ENCODE measurements at places on chromosomes 13 and 19.

GRCh38 chr19:53977991-53978731 is 13.3 kb upstream of the CACNG6 start:
- peak; percentile 12 for DNase-seq

DNA sequence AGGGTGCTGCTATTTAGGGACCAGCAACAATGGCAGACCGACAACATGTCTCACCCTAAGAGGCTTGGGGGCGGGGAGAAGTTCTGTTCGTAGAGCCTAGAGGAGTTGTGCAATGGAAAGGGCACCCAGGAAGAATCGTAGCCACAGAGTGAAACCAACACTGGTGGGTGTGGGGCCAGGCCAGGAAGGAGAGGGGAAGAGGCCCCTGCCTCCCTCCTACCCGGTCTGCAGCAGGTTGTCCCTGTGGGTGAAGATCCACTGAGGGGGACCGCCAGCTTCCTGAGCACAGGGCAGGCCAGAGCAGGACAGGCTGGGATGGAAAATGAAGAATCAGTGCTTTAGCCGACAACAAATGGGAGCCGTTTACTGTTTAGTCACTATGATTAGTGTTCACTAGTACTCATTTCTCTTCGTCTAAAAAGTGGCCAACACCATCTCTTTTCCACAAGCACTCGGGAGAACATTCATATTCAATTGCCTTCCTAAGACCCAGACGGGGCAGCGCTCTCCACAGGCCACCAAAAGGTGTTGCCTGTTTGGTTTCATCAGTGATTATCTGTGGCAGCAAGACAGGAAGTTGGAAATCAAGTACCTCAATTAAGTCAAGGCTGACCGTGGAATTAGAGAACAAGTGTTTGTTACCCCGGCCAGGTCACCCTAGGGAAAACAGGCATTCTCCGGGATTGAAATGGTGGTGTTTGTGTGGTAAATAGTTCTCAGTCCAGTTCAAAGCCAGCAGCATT is 1.1 kb upstream of the ATP11A start:
- peak; percentile 39 for DNase-seq

GRCh38 chr19:6239401-6239844 is 40.4 kb downstream of the MLLT1 start:
- no peak for DNase-seq

DNA sequence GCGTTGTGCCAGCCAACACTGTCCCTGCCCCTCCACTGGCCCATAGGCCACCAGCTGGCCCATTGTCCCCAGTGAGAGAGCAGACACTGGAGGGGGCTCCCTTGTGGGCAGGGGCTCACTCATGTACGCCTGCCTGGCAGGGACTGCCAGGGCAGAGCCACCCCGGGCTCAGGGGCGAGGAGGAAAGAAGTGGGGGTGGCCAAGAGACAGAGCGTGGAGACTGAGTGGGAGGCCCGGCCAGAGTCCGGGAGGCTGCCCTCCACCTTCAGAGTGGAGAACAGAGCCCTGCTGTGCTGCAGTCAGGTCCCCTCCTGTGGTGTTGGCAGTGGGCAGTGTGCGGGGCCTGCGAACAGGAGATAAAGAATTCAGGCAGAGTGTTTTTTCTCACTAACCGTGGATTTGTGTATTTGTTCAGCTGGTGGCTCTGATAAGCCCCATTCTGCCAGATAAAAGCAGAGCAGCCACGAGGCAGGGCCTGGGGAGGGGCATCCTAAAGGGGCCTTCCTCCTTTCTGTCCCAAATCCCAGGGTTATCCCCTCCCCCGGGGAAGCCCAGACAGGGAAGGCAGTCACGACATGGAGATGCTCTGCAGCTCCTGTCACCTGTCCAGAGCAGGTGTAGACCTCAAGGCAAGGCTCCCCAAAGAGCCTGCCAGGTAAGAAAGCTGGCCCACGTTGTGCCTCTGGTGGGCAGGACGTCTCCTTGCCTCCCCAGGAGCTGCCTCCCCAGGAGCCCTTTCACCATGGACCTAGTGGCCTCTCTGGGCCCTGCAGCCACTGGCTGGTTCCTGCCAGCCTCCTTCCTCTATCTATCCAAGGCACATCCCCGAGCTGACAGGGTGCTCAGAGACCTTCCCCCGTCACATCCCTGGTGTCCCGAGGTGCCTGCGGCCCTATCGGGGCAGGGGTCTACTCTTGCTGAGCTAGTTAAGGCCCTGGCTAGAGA is 33.0 kb downstream of the LYL1 start:
- no peak for DNase-seq

DNA sequence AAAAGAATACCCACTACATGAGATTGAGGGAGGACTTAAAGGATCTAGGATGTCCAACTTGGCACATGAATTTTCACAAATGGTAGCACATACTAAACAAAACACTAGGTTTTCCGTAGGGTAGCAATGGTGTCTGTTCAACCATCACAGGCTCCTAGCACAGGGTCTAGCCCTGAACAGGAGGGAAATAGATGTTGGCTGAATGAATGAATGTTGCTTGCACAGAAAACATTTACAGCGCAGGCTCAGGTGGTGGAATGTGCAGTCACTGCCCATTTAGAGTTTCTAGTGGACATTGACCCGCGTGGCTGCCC is 1.9 kb upstream of the MYCBP2 start:
- DNase-seq: no peak

DNA sequence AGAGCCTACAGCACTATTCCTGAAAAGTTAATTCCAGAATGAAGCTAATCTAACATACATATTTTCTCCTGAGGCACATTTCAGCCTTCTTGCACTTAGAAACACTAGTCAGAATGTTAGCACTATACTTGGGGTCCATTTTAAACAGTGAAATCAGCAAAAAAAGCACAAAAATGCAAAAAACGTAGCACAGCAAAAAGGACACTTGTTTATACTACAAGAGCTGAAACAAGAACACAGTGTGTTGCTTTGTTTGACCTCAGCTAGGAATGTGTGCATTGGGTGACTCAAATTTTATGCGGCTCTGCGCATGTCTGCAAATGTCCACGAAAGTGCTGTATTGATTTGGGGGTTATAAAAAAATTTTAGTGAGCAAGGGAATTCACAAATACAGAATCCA is 226.2 kb downstream of the KCNRG start:
- no peak for DNase-seq

GRCh38 chr19:33040994-33041827 is 23.5 kb downstream of the RHPN2 start:
- no peak for DNase-seq

- DNase-seq: no peak
These were observed 2.2 kb downstream of the ACP7 start for GRCh38 chr19:39086386-39086785.

- no peak for DNase-seq
These were observed 11.6 kb upstream of the SAMD1 start for GRCh38 chr19:14102102-14102696.
